ENCODE measurements at places on chromosomes 5 and 9.
A peak's percentile ranks its signal among the peaks of the same experiment; 100 is the strongest.

- no peak for DNase-seq
Observed at GRCh38 chr5:112077180-112077579, 320.2 kb upstream of the NREP start.

GRCh38 chr9:137185921-137186320 is 2.4 kb downstream of the ANAPC2 start:
- no peak for DNase-seq

- DNase-seq, result no peak
Observed at GRCh38 chr5:180594311-180595045, 3.2 kb upstream of the SCGB3A1 start.

- no peak for DNase-seq
Observed at GRCh38 chr5:134226441-134227192, 744 bp upstream of the PPP2CA start.

GRCh38 chr5:95959888-95960666 is 1.6 kb downstream of the ELL2 start:
- no peak for DNase-seq

- no peak for DNase-seq
Observed at GRCh38 chr9:33742519-33742918, 52.8 kb upstream of the PRSS3 start.

DNA sequence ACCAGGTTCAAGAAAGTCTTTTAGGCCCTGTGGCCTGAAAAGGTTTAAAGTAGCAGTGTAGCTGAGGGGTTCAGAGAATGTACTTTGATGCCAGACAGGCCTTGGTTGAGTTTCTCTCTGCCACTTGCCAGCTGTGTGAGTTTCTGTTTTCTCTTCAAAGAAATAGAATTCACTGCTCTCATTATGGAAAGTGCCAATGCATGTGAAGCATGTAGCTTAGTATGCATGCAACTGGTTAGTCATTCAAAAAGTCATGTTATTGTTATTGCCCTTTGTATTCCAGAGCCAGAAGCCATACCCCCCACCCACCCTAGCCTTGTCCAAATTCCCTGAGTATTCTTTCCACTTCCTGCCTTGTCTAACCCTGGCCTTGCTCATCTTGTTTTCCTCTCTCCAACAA is 101.7 kb downstream of the ADRB2 start:
- DNase-seq, result no peak

DNA sequence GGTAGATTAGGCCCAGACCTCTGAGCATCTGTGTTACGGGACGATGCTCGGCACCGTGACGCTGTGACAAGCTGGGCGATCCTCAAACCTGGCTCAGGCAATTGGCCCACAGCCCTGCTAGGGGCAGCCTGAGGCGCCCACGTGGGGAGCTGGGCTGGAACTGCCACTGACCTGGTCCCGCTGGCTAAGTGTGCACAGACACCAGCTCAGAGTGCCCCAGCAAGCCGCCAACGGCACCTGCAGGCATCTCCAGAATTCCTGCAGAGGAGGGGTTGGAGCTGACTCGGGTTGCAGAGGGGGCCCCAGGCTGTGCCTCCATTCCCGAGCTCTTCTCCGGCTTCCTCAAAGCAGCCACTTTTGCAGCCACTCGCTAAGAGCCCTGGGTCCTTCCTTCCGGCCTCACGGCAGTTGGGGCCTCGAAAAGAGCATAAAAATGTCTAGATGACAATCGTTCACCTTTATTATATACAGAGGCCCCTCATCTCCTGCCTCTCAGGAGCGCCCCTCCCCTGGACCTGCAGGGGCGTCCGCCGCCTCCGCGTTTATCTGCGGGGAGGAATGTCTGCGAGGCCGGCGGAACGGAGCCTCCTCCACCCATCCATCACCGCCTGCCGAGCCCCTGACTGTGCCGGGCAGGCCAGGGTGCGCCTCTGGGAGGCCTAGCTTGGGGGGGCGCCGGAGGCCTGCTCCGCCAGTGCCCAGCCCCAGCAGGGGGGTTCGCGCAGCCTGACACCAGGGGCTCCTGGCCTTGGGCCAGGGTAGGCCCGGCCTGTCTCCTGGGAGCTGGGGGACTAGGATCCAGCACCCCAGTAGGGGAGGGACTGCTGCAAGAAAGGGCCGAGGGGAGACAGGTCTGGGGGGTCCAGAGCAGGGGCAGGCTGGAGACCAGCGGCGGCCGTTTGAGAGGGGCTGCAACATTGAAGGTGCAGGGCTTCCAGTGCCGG is 144.9 kb downstream of the BARX1 start:
- no peak for DNase-seq

DNA sequence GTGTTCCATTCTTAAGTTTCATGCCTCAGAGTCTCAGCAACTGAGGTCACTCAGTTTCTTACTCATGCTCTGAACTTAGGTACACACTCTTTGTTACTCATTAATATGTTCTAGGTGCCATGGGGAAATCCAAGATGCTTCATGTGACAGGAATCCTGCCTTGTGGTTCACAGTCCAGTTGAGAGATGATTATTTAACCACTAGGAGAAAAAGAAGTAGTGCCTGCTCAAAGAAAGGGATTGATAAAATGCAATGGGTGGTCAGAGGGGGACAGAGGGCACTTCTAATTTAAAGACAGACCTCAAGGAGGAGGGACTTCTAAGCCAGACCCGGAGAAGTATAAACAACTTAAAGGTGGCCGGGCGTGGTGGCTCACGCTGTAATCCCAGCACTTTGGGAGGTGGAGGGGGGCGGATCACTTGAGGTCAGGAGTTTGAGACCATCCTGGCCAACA is 69.0 kb downstream of the UGCG start:
- no peak for DNase-seq

DNA sequence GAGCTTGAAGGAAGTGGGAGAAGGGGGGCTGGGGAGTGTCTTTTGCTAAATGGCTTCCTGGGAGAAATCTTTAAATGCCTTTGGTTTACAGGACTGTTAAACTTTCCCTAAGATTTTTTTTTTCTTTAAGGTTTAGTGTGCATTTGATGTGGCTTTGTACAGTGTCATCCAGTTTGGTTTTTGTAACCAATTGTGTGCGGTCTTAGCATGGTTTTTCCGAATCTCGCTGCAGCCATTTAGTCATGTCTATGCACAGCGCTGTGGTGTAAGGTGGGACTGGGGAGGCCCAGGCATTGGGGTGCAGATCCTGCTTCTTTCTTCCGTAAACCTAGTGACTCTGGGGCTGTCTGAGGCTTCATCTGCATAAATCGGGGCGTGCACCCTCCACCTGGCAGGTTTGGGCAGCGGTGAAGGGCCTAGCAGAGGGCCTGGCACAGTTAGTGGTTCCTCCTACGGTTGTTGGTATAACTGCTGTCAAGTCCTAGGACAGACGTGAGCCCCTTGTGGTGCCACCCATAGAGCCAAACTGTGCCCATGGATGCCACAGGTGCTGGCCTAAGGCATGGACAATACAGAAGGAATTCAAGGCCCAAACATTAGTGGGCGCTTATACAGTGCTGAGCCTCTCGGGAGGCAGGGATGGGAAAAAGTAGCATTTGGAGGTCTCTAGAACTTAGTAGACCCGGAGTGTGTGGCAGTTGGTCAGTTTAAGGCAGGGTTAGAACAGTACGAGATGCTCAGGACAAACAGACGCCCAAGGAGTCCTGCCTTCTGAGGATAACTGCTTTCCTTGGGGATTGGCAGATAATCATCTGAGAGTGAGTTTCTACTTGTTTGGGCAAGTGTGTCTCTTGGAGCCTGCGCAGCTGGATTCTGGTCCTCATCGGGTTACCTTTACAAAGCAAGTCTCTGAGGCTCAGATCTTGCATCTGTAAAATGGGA is 1.5 kb downstream of the PRRC2B start:
- DNase-seq, result peak; percentile 66

- no peak for DNase-seq
Observed at GRCh38 chr5:136559651-136560050, 194.3 kb upstream of the TRPC7 start.

All from effector memory CD8-positive, alpha-beta T cell (primary cell).